ENCODE measurements at places on chromosomes 2 and 18.

GRCh38 chr2:46278952-46279351 is 18.3 kb upstream of the EPAS1 start:
- no peak for DNase-seq

DNA sequence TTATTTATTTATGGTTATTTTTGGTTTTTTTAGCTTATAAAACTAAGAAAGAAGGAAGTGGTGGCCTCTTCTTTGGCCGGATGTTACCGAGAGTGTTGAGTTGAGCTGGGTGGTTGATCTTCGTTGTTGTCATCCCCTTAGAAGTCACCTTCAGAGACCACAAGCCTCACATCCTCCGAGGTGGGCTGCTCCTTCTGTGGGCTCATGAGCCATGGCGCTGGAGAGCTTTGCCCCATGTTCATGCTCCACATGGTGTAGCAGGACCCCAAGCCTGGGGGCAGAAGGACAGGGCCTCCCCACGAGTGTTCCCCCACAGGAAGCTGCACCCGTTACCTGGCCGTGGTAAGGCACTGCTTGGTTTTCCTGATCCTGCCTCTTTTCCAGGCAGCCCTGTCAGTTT is 23.4 kb downstream of the SNTG2 start:
- DNase-seq = no peak

DNA sequence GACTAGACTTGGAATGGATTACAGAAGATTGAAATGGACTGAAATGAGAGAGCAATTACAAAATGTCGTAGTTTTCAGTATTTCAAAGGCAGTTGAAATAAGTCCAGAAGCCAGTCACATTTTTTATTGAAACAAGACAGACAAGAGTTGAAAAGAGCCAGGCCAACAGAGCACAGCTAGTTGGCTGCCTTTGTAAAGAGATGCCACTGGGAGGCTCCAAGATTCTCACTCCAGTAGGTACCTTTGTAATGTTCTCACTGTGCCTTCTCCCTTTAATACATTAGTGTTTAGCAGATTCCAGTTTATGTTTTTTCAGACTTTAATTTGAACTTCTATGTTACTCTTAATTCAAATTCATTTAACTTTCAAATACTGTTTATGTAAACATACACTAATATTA is 234.8 kb downstream of the DSEL start:
- DNase-seq = no peak

- DNase-seq = no peak
These were observed 314.4 kb upstream of the ZEB2 start for GRCh38 chr2:144834363-144834762.

DNA sequence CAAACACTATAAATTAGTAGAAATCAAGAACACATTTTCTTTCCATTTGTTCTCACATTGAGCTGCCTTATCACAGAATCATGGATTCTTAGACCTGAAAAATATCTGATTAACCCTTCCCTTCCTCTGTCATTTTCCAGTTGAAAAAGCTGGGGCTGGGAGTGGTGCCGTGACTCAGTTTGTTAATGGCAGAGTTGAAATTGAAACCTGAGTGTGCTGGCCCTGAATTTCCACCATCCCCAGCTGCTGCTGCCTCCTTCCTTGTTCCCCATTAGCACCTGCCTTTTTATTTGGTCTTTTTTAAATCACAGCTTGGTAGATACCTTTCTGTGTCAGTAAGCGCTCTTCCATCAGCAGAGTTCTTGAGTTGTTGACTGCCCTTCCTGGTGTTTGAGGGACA is 10.6 kb downstream of the FARP2 start:
- DNase-seq = no peak

- DNase-seq = no peak
These were observed 300.0 kb upstream of the PIK3C3 start for GRCh38 chr18:41655074-41655473.

Data from activated CD8-positive, alpha-beta memory T cell treated with anti-CD3 and anti-CD28 coated beads for 1 hour (primary cell).